Mesenchymal stem cell (in vitro differentiated cells and primary cell): ENCODE measurements at places on chromosomes 4 and X.
A peak's percentile ranks its signal among the peaks of the same experiment; 100 is the strongest.

DNA sequence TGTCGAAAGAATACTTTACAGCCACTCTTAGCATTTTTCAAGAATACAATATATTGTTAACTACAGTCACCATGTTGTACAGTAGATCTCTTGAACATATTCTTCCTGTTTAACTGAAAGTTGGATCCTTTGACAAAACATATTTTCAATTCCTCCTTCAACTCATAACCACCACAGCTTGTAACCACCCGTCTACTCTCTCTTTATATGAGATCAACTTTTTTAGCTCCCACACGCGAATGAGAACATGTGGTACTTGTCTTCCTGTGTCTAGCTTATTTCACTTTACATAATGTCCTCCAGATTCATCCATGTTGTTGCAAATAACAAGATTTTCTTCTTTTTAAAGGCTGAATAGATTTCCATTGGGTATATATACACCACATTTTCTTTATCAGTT, 338.3 kb upstream of the IGFBP7 start:
- DNase-seq = no peak

DNA sequence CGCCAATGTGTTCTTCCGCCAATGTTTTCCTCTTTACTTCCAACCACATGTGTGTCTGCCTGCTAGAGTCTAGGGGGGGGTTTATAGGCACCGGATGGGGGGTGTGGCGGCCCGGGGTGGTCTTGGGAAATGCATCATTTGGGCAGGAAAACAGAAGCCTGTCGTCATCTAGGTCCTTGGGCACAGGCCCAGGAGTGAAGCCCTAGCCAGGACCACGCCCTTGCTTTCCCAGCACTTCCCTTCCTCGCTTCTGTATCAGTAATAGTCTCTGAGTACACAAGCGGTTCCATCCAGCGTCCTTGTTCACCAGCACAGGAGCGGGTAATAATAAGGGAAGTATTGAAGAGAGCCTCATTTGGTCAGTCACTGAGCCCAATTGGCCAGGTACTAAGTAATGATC, 74.5 kb downstream of the QDPR start:
- no peak for DNase-seq

DNA sequence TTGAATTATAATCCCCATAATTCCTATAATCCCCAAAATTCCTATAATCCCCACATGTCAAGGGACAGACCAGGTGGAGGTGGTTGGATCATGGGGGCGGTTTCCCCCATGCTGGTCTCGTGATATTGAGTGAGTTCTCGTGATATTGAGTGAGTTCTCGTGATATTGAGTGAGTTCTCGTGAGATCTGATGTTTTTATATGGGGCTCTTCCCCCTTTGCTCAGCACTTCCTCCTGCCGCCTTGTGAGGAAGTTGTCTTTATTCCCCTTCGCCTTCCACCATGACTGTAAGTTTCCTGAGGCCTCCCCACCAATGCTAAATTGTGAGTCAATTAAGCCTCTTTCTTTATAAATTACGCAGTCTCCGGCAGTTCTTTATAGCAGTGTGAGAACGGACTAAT, 36.6 kb upstream of the GPR78 start:
- DNase-seq = no peak

DNA sequence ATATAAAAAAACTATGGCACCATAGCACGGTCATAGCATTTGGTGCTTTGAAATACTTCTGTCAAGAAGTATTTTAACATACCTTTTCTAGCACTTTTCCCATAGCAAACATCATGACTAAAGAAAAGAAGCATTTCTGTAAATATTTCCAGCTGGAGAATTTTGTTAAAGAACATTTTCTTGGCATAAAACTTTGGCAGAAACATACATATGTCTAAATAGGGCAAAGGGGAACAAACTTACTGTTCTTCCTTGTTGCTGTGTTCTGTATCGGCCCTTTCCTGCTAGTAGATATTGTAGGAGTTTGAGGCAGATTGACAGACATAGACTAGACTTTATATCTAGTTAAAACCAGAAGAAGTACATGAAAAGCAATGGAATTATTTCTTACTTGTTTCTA, 2368.5 kb downstream of the PCDH7 start:
- no peak for DNase-seq

DNA sequence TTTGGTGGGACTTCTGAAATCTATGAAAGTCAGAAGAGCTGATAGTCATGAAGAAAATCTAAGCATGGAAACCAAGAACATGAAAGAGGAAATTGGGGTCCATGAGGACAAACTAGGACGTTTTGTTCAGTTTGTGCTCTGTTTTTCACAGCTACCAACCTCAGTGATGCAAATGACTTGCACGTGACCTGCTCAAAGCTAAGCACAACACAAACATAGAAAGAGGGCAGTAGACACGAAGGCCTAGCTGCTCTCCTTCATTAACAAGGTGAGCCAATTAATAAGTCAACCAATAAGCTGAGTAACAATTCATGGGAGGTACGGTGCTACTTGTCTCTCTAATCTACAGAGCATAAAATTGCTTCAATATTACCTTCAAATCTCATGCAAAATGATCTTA, 684.1 kb downstream of the TRAM1L1 start:
- DNase-seq = no peak

- DNase-seq = no peak
Observed at GRCh38 chr4:105102016-105102415, 44.7 kb upstream of the TET2 start.

DNA sequence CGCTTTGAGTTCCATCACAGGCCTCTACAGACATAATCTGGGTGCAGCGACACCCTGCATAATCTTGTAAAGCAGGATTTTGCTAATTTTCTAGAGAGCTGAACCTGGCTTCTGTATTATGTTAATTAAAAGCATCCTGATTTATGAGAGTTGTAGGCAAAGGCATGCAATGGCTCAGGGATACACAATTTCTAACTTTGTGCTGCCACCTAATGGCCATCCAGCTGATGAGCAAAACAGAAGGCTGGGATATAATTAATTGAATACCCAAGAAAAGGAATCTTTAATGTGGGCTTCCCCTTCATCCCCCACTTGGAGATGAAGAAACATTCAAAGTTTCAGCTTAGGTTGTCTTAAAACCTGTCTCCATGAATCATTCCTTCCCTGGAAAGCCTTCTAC, 78.1 kb downstream of the BMP15 start:
- DNase-seq = peak; percentile 18

DNA sequence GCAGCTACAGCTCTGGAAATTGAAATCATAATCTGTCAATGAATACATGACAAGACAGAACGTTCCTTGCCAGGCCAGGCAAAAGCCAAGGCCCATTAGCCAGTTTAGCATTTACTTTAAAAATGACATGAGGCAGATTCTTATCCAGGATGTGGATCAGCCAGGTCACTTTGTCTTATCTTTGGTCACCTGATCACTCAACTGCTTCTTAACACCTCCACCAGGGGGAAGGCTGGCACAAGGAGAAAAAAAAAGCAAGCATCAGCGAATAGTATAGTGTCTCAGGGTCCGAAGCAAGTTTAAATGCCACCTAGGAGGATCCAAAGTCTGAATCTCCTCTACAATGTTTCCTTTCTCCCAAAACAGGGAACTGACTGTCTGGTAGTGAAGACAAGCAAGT, 18.8 kb downstream of the ATP1B4 start:
- peak; percentile 0 for DNase-seq

DNA sequence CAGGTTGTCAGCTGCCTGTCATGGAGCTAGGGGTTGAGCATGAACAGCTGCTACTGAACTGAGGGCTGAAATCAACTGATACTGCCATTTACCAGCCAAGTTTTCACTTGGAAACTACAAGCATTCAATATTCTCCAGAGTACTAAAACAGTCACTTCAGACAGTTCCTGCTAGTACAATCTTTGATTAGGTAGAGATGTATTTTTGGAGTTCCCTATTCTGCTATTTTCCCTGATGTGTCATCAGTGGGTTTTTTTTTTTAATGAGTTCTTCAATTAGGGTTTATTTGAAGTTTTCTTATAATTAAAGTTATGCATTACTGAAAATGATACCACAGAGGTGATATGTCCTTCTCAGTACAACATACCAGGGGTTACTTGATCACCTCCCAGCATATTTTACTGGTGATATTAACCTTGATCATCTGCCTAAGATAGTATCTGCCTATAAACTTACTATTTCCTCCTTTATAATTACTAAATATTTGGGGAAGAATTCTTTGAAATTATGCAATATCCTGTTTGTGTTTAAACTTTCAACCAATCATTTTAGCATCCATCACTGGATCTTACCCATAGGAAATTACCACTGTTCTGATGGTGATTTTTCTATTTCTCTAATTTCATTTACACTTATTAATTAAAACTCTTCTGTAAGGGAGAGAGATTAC, 13.6 kb downstream of the PDCL2 start:
- DNase-seq = no peak

DNA sequence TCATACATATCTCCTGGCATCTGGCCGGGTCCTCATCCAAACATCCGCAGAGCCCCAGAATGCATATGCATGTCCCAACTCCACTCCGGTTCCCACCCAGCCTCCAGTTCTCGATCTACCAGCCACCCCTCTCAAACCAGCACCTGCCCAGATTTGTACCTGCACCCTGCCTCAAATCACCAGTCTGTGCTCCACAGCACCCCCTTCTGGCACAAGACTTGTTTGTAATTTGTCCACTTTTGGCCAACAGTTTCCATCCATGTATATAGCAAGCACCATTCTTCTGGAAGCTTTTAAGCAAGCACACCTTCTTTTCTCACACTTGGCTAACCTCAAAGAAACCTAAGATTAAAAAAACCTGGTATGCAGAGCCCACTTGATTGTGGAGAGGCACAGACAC, 644.1 kb downstream of the MID1IP1 start:
- DNase-seq = no peak

- DNase-seq = no peak
Observed at GRCh38 chr4:131427000-131427399, 1722.1 kb upstream of the PCDH10 start.

DNA sequence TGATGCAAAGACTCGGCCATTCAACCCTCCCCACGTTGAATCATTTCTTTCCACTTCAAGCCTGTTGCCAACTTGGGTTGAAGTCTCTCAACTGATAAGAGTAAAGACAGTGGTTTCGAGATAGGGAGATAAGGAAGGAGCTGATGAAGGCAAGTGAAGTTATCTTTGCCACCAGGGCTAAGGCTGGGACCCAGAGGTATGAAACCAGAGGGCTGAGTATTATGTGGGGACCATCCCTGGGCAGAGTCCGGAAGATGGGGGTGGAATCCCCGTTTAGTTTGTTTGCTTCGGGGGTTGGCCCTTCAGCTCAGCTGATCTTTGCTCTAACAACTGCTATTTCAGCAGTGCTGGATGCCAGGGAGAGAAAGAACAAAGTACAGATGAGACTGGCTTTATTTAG, 2.3 kb upstream of the XPNPEP2 start:
- DNase-seq = no peak

GRCh38 chr4:128521648-128522111, 234.1 kb upstream of the PGRMC2 start:
- DNase-seq = peak; percentile 37

- peak; percentile 82 for DNase-seq
Observed at GRCh38 chr4:88177983-88178625, 19.7 kb upstream of the ABCG2 start.

GRCh38 chr4:4693755-4694295, 152.0 kb upstream of the STX18 start:
- DNase-seq = no peak

DNA sequence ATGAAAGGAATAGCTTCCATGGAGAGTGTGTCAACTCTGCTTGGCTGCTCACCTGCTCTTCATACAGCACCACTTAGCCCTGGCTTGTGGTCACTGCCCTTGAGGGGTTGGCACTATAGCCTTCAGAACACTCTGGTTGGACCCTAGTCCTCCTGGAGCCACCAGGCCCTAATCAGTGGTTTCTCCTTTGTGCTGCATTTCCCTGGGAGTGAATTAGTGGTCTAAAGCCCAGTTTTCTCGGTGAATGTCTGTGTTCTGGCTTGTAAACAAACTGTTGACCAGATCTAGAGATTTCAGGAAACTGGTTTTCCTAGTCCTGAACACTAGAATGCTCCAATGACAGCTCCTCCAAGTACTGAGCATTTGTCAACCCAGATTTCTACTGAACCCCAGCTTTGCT, 28.6 kb upstream of the TMEM154 start:
- peak; percentile 16 for DNase-seq

DNA sequence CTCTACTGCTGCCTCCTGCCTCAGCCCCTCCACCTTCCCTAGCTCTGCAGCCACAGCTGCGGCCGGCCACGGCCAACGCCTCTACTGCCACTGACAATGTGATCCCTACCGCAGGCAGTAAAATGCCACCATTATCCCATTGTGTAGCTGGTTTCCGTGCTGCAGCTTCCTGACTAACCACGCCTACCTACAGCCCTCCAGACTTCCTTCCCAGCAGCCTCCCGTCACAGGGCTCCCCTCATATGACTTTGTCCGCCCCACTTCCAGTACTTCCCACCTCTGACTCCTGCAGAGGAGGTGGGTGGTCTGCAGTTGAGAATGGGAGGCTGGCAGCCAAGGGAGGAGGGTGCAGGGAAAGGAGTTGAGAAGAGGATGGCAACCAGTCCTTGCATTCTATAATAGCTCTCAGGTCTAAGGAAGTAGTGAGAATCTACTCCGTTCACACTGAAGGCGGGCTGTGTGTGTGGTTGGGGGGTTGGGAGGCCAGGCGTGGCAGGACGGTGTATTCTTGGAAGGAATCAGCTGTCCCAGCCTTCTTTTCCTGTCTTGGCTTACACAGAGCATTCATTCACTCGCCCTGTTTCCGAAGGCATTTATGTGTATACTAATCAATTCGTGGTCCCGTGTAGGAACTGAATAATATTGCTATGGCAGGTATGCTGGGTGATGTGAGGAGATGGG, 33.1 kb upstream of the USP51 start:
- DNase-seq = no peak

DNA sequence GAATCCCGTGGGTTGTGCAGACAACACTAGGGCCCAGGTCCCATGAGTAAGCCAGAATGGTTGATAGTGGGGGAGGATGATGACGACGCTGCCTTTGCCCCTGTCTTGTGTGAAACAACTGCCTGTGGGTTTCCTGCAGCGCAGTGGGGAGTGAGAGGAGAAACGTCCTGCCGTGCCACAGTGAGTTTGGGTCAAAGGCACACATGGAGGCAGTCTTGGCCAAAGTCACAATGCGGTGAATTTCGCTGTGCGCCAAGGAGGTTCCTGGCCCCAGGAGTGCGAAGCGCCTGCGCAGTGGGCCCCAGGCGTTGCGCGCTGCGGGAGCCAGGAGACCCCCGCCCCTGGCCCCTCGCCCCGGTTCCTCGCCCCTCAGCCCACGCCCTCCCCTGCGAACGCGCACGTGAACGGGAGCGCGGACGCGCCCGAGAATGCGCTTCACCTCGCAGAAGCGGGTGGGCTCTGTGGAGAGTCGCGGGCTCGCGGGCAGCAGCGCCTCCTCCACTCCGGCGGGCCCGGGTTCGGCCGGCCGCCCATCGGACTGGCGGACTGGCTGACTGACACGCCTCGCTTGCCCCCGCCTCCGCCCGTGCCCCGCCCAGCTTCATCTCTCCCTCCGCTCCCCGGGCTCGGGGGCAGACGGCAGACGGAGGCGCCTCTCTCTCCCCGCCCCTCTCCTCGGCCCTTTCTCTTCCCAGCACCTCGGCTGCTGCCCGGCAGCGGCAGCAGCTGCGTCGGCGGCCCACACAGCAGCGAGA, at the start of gene NUDT10:
TSS of gene NUDT10 (plus strand) at position 635 of the 755 bp plus-strand sequence. CDS start 144 bp downstream, outside the sequence.
- DNase-seq = peak; percentile 12

- no peak for DNase-seq
Observed at GRCh38 chrX:15438332-15438731, 54.1 kb upstream of the VEGFD start.
